Dermis blood vessel endothelial cell (primary cell): ENCODE measurements at places on chromosomes 1 and 21. TPM values are rescaled to one million over a fixed set of nuclear protein-coding genes. Genes with fewer than 3 reads are reported as not detected.
A peak's percentile ranks its signal among the peaks of the same experiment; 100 is the strongest.

Gene NT5C1A
- total RNA-seq = not detected in 2 replicates

Gene DPM3
- total RNA-seq = 16.1 and 41.4 TPM in 2 replicates

Gene TSPEAR
- total RNA-seq = 0.47 and 1.0 TPM in 2 replicates

Gene KCNJ15
- 1.4 and 2.7 TPM in 2 replicates for total RNA-seq

Gene RIPPLY3
- under 0.01 TPM in 1 of 2 replicates, not detected in the other for total RNA-seq

Gene CYYR1
- total RNA-seq = 20.1 and 26.9 TPM in 2 replicates

Gene OR2L3
- total RNA-seq = not detected in 2 replicates

DNA sequence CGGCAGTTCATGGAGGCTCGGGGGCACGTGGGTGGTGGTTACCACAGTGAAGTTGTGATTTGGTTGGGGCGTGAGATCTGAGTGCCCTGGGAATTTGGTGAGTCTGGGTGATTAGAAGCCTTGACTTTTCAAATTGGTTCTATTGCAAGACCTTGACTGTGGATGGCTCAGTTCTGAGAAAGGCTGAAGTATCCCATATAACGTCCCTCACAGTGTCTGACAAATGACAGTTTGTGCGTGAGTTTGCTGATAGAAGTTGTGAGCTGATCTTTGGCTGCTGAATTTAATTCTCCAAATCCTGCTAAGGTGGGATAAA is 549 bp downstream of the MSH4 start:
- DNase-seq = no peak

GRCh38 chr1:87426463-87427249 is 98.0 kb downstream of the LMO4 start:
- no peak for DNase-seq

GRCh38 chr1:230149751-230150584 is 82.9 kb downstream of the GALNT2 start:
- no peak for DNase-seq

DNA sequence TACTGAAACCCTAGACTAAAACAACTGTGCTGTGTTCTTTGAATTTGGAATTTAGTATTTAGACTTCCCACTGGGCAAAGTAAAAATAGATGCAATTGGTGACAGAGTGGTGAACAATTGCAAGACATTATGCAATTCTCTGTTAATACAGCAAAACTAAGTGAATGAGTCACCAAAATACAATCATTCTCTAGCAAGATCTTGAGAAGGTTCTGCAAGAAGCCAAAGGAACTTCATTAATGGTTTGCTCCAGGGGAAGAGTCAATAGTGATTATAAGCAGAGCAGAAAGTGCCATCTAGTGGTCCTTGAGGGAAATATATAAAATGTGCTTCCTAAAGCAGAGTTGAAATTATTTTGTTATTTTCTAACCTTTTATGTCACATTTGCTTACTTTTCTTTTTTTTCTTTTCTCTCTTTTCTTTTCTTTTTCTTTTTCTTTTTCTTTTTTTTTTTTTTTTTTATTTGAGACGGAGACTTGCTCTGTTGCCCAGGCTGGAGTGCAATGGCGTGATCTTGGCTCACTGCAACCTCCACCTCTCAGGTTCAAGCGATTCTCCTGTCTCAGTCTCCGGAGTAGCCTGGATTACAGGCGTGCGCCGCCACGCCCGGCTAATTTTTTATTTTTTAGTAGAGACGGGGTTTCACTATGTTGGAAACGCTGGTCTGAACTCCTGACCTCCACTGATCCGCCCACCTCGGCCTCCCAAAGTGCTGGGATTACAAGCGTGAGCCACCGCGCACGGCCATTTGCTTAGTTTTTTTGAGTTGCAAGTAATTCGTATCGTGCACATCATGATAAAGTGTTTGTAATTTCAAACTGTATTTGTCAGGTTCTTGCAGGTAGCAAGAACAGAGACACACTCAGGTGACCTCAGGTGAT is 99.2 kb downstream of the CTH start:
- DNase-seq = peak; percentile 79

DNA sequence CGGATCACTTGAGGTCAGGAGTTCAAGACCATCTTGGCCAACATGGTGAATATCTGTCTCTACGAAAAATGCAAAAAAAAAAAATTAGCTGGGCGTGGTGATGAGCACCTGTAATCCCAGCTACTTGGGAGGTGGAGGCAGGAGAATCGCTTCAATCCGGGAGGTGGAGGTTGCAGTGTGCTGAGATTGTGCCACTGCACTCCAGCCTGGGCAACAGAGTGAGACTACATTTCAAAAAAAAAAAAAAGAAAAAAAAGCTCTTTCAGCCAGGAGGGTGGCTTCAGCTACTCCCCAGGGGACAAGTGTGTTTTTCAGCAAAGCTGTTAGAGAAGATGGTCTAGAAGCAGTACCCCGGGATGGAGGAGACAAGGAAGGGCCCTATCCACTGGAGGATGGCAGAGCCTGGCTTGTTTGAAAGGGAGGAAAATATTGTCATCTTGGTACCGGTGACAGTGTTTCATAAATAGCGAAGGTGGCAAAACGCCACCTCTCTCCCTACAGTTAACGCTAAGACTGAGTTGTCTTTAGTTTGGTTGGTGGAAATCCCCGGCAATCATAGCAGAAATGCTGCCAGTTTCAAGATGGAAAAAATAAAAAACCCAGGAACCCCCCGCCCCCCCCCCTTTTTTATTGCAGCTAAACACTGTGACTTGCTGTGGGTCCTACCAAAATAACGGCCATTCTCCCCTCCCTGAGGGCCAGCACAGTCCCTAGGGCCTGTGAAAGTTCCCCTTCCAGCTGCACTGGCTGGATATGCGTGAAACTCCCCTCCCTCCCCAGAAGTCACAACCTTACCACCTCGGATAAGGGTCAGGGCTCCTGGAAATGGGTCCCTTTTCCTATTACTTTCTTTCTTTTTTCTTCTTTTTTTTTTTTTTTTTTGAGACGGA is 3.5 kb downstream of the PIK3CD start:
- DNase-seq = no peak

DNA sequence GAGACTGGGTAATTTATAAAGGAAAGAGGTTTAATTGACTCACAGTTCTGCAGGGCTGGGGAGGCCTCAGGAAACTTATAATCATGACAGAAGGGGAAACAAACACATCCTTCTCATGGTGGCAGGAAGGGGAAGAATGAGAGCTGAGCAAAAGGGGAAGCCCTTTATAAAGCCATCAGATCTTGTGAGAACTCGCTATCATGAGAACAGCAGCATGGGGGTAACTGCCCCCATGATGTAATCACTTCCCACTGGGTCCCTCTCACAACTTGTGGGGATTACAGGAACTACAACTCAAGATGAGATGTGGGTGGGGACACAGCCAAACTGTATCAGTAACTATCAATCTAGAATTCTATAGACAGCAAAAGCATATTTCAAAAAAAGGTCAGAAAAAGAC is 64.7 kb upstream of the ACTRT2 start:
- no peak for DNase-seq

- no peak for DNase-seq
These were observed 10.2 kb upstream of the GNL2 start for GRCh38 chr1:37605806-37606474.

DNA sequence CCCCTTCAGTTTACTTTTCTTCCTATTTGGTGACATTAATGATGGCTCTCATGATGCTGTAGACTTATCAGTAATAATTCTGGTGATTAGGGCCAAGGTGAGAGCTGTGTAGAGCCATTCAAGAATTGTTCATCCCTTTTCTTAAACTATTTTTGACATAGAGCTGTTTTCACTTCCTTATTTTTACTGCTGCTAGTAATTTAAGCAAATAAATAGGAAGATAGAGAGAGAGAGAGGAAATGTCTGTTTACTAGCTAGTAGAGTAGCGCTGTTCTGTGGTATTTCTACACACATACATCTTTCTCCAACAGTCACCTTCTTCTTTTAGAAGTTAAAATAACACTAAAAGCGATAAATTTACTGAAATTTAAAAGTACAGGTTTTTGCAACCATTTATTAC is 678.0 kb upstream of the ZP4 start:
- no peak for DNase-seq

DNA sequence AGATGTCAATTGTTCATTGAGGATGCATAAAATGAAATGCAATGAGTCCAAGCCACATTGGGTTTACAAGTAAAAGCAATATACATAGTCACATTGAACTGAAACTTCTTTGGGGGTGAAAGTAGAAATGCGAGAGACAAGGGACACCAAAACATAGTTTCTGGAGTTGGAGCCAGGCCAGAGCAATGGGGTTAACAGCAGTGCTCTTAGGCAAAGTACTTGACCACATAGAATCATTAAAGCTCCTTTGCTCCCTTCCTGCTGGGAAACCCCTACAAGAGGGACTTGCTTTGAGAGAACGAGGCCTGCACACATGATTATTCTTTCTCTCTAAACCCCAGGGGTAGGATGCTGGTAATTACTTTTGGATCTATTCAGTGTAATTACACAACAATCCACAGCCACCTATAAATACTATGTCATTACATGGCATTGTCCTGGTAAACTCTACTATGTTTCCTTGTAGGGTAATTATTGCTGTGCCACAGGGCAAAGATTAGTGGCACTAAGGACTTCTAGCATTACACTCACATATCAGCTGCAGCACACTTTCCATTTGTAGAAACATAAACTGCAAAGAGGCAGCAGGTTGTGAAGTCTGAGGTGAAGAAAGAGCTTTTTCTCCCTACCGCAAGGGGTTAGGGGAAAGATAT is 421.6 kb upstream of the PBX1 start:
- DNase-seq = no peak

GRCh38 chr1:152392909-152393308 is 21.2 kb downstream of the CRNN start:
- DNase-seq = no peak

DNA sequence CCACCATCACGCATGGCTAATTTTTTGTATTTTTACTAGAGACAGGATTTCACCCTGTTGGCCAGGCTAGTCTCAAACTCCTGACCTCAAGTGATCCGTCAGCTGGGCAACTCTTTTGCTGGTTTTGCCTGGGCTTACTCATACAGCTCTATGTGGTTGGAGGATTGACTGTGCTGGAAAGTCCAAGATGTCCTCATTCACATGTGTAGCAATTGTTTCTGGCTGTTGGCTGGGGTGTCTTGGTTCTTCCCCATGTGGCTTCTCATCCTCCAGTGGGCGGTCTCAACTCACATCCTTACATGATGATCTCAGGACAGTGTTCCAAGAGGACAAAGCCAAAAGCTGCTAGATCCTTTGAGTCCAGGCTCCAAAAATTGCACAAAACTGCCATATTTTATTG is 53.3 kb downstream of the TEX35 start:
- no peak for DNase-seq

- DNase-seq = peak; percentile 71
These were observed 271.1 kb downstream of the PTPRC start for GRCh38 chr1:198909973-198910372.

DNA sequence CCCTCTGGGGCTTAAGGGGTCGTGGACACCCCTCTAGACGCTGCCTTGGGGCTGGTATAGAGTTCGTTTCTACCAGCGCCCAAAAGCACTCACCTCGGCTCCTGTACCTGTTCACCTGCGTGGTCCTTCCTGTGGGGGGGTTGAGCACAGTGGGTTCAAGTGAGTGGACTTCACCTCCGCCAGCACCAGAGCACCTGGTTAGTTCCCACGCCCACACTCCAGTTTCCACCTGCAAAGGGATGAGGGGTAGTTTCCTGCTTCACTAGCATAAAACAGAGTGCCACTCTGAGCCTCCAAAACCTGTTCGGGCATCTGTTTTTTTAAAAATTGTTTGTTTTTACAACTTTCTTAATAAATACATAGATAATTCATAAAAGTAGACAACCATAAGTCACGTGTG is 64.5 kb upstream of the SIPA1L2 start:
- no peak for DNase-seq

- peak; percentile 31 for DNase-seq
These were observed 65.6 kb downstream of the SAMSN1 start for GRCh38 chr21:14480411-14481031.

- DNase-seq = no peak
These were observed 1138.5 kb downstream of the NCAM2 start for GRCh38 chr21:22136740-22137139.

- no peak for DNase-seq
These were observed 465.3 kb upstream of the PTBP2 start for GRCh38 chr1:96256130-96256790.

DNA sequence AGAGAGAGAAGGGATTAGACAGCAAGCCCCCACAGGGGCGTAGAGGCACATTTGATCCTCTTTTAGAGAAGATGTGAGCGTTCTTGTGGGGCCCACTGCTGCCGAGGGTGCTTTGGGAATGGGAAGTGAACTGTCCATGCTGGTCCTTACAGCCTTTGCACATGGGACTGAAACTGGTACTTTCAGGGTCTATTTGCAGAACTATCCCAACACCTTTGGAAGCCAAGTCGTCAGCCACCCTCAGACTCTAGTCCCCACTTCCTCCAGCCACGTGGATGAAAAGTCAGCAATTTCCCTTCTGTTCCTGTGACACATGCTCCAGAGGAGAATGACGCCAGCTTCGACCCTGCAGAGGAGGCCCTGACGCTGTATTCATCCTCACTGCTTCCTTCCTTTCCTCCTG is 2.6 kb upstream of the RAB7B start:
- peak; percentile 23 for DNase-seq

DNA sequence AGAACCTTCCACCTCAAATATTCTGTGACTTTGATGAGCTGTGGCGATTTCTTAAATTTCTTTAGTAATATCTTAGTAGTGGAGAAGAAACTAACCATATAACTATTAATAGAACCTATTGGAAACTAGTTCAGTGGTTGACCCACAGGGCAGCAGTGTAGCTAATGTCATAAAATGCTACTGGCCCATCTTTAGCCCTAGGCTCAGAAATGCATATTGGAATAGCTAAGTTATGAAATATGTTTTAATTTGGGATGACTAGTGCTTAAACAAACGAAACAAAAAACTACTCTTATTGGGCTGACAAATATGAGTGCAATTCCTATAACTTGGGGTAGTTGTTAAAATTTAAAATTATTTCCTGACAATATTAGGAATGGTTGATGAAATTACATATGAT is 20.2 kb downstream of the MACO1 start:
- no peak for DNase-seq

DNA sequence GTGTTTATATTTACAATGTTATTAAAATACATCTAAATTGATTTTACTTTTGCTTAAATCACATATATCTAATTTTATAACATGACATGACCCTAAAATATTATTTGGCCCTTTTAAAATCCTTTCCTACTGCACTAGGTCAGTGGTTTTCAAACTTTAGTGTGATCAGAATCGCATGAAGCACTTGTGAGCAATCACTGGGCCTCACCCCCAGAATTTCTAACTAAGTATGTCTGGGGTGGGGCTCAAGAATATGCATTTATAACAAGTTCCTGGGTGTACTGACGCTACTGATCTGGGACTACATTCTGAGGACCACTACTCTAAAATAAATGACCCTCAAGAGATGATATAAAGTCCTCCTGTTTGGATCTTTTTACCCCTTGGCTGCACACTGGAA is 8.8 kb downstream of the COL24A1 start:
- DNase-seq = no peak

- no peak for DNase-seq
These were observed 24.2 kb downstream of the ZBTB18 start for GRCh38 chr1:244075247-244075722.

GRCh38 chr1:212496682-212497081 is 64.0 kb downstream of the NENF start:
- no peak for DNase-seq

GRCh38 chr1:177256153-177257075 is 85.7 kb downstream of the BRINP2 start:
- peak; percentile 33 for DNase-seq
